ENCODE measurements at places on chromosomes 5 and 9.

DNA sequence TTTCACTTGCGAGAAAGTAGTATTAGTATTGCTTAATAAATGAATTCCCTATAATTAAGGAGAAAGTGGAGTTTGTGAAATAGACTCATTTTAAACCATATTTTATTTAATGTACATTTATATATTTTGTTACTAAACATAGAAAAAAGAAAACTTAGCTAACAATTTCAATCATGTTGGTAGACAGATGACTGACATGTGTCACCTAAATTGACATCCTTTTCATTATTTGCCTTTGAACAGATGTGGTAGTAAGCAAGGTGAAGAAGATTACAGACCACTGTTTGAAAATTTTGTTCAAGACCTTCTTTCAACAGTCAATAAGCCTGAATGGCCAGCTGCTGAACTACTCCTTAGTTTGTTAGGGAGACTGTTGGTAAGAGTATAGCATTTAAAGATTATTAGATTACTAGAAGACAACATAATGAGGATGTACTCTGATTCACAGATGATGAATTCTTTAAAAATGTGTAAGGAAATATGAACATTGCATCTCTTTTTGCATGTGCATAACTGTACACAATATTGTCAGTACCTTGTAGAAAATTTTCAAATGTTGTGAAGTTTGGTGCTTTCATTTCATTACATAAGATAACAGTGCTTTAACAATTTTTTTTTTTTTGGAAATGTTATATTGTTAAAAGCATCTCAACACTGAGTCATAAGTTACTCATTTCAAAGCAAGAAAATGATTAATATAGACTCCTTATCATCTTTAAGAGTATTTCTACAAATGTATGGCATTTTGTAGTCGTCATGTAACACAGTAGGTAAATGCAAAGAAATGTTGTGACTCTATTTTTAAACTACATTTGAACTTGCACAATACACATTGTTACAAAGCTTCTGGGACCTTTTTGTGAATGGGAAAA, 139.5 kb downstream of the NIPBL start:
- no peak for DNase-seq

DNA sequence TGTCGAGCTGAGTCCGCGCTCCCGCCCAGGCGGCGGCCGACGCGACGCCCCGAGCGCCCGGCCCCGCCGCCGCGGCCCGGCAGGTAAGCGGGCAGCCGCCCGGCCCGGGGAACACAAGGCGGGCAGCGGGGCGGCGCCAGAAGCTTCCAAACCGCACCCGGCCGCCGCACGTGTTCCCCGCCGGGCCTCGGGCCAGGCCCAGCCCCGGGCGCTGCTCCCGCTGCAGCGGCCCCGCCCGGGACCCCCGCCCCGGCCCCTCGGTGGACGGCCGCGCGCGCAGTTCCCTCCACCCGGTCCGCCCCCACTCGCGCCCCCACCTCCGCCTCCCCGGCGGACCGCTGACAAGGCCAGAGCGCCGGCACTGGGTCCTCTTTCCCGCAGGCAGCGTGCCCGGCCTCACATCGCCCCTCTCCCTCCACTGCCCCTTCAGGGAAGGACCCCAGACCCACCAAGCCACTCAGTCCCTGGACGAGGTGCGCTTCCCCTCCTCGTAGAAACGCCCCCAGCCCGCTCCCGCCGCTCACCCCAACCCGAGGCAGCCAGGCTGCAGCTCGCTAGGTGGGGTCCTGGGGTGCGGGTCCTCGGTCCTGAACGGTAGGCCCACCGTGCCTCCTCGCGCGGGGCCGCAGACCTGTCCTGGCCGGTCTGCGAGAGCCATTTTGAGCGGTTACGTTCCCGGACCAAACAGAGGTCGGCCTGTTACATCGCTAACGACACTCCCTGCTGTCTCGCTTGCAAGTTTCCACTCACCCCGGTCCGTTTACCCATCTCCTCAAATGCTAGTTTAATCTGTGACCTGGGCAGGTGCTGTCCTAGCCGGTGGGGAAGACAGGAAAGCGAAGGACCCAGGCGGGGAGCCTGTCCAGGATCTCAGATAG, 475 bp downstream of the WDR5 start:
- DNase-seq, result peak; percentile 5

GRCh38 chr9:124504530-124505005, 2.6 kb downstream of the NR5A1 start:
- DNase-seq, result no peak

GRCh38 chr5:144958002-144958401, 787.3 kb downstream of the KCTD16 start:
- DNase-seq, result no peak

GRCh38 chr5:108523360-108523759, 141.5 kb upstream of the FBXL17 start:
- DNase-seq, result no peak
